ENCODE measurements at places on chromosomes 6 and 20.

- DNase-seq: no peak
Measured at GRCh38 chr6:116605935-116606334, 10.3 kb upstream of the RSPH4A start.

GRCh38 chr6:81480139-81480538 lies 272.3 kb downstream of the TENT5A start:
- DNase-seq: no peak

- DNase-seq: no peak
Measured at GRCh38 chr20:25250508-25250907, 2.6 kb downstream of the PYGB start.

DNA sequence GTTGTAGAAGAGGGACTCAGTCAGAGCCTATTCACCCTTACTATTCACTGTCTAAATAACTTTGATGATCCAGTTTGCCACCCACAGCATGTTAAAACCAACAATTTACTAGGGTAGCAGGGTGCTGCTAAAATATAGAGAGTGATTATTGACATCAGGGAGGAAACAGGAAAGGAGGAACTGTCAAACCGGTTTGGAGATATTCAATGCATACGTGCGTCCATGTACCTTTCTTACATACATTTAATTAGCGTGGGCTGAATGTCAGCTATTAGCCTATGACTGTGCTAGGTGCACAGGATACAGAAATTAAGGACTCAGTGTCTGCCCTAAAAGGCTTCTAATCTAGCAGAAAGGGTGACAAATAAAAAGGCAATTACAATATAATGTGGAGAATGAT lies 57.2 kb downstream of the IL20RA start:
- DNase-seq: no peak

- no peak for DNase-seq
Measured at GRCh38 chr20:41161886-41162285, 24.5 kb downstream of the PLCG1 start.

DNA sequence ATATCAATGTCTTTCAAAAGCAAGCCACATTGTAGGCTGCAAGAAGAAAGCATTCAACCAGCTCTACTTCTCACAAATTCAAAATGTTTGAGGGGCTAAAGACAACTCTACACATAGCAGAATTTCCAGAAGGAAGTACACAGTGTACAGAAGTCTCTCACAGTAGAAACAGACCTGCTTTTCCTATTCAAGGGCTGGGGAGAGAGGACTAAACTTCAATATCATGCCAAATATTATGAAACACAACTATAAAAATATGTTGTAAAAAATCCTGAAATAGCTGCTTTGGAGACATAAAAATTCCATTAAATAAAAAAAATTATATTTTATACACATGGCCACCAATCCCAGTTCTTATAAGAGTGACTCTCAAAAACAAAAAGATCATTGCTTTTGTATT lies 70.8 kb upstream of the IPCEF1 start:
- DNase-seq: no peak

GRCh38 chr20:24895431-24895830 lies 53.6 kb upstream of the CST7 start:
- DNase-seq: no peak

GRCh38 chr6:72649032-72649984 lies 27.4 kb downstream of the KCNQ5 start:
- no peak for DNase-seq

- no peak for DNase-seq
Measured at GRCh38 chr6:140168365-140168764, 793.9 kb upstream of the CITED2 start.

DNA sequence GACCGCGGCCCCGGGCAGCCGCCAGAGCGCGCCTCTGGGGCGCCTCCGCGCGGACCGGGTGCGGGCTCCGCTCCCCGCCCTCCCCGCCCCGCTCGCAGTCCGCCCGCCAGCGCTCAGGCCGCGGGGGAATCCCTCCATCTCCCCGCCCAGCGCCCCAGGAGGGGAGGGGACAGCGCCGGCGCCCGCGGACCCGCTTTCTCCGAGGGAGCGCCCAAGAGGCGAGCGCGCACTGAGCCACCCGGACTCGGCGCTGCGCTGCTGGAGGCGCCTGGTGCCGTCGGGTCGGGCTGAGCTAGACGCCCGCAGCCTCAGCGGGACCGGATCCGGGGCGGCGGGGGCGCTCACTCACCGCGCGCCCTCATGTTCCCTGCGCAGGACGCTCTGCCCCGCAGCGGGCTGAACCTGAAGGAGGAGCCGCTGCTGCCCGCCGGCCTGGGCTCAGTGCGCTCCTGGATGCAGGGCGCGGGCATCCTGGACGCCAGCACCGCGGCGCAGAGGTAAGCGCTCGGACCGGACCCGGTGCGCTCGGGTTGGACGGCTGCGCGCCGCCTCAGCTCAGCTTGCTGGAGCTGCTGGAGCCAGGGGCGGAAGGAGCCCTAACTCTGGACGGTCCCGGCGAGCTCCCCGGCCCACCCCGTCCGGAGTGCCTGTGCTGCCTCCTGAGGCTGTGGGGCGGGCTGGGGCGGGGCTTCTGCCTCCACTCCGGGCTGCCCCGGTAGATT lies 867 bp downstream of the EBF4 start:
- peak; percentile 14 for DNase-seq

DNA sequence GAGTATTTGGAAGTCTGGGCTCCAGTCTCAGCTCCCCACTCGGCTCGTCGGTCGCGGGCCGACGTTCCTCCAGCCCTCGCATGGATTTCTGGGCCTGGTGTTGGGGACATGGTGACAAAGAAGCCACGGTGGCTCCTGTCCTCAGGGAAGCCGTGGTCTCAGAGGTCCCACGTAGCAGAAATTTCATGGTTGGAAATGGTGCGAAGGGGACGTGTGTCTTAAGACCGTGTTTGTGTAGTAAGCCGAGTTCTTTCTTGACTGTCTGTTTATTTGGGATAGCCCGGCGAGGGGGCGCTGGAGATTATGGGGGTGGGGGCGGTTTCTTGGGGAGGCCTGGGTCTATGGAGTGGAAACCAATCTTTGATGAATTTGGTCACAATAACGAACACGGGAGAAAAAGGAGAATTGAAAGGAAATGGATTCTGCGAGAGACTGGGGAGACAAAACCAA lies 23.5 kb upstream of the MAP3K7 start:
- no peak for DNase-seq

DNA sequence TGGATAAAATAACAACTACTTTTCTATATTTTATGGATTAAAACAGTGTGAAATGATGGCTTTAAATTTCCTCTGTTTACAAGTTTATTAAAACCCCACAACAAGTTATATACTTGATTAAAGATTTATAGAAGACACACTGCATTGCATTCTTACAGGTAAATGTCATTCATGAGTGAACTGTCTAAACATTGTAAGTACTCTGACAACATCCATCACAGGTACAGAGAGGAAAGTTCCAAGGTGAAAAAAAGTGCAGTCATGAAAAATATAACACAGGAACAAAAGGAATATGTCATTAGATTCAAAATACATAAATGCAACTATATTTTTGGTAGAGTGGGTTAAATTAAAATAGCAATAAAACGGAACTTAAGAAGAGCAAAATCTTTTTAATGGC lies 156.9 kb downstream of the KHDRBS2 start:
- DNase-seq: no peak

DNA sequence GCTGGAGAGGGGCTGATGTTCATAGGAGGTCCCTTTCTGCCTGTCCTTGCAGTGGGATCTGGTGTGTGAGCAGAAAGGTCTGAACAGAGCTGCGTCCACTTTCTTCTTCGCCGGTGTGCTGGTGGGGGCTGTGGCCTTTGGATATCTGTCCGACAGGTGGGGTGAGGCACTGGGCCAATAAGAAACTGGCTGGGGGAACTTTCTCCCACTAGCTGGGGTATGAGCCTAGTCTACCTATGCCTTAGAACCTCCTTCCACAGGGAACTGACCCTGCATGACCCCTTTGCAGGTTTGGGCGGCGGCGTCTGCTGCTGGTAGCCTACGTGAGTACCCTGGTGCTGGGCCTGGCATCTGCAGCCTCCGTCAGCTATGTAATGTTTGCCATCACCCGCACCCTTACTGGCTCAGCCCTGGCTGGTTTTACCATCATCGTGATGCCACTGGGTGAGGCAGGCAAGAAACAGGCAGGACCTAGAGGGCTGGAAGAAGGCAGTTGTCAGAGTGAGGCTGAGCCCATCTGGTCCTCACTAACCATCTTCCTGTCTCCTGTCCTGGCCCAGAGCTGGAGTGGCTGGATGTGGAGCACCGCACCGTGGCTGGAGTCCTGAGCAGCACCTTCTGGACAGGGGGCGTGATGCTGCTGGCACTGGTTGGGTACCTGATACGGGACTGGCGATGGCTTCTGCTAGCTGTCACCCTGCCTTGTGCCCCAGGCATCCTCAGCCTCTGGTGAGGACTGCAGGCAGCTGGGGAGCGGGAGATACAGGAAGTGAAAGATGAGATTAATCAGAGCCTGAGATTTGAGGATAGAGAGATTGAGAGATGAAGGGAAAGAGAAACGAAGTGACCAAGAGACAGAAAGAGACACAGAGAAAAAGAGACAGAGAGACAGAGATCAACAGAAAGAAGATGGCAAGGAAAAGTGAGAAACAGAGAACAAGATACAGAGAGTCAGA lies 1.6 kb downstream of the SLC22A7 start:
- DNase-seq: no peak

- DNase-seq: no peak
Measured at GRCh38 chr20:34052414-34052813, 58.7 kb downstream of the RALY start.

- DNase-seq: no peak
Measured at GRCh38 chr20:22619806-22620205, 35.4 kb upstream of the FOXA2 start.

DNA sequence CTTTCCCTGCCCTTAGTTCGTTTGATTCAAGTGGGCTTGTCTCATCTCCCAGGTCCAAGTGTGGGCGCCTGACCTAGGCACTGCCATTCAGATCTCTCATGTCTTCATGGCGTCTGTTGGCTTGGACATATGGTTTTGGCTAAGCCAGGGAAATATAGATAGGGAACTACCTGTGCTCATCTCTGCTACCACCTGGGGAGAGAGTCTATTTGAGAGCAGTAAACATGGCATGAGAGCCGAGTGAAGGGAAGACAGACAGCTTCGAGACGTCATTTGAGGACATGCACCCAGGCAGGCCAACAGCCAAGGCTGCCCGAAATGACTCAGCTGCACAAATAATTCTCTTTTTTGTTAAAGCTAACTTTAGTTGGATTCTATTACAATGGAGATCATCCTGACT lies 370.7 kb upstream of the AGPAT4 start:
- DNase-seq: no peak

GRCh38 chr6:6484681-6485080 lies 103.8 kb upstream of the LY86 start:
- DNase-seq: no peak

GRCh38 chr6:90805619-90806155 lies 218.8 kb upstream of the MAP3K7 start:
- DNase-seq: no peak

- DNase-seq: no peak
Measured at GRCh38 chr6:144104488-144104887, 9.1 kb upstream of the SF3B5 start.

- no peak for DNase-seq
Measured at GRCh38 chr6:170021579-170021978, 269.3 kb downstream of the DLL1 start.

Measured in K562 (cell line).